Muscle of back (tissue), 13 donors: ENCODE measurements at places on chromosomes 4 and X.

GRCh38 chrX:30690330-30690729, 37.1 kb downstream of the GK start:
- no peak for DNase-seq

DNA sequence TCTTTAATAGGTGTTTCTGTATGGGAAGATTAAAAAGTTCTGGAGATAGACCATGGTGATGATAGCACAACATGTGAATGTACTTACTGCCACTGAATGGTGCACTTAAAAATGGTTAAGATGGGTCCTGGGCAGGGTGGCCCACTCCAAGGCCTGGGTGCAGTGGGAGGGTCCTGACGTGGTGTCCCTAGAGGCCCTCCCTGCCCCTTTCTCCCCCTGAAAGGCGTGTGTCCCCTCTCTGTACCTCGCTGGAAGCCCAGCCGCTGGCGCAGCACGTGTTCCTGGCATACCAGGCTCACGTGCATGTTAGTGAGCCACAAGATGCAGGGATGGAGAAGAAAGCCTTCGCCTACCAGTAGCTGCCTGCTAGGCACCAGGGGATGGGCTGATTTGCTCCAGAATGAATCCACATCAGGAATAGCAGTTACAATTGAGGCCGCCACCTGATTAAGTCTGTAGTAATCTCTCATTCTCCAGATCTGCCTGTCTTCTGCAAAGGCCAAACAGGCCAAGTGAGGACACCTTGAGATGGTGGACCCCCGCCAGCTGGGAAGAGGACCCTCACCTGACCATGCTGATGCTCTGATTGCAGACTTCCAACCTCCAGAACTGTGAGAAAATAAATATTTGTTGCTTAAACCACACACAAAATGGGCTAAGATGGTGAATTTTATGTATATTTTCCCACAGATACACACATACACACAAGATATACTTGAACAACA, 67.5 kb downstream of the COQ2 start:
- no peak for DNase-seq

DNA sequence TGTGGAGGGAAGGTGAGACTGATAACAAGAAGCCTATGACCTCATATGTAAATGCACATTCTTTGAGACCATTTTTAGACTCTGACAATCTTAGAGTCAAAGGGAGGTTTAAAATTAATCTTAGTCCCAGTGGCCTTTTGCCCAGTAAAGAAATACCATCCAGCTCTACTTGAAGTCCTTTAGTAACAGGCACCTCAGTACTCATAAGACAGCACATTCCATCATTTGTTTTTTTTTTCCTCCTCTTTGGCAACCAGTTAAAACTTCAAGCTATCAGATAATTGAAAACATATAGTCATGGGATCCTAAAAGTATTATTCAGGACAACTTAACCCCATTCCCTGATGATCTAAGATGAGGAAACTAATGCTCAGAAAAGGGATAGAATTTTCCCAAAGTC, 4.6 kb downstream of the EDA2R start:
- DNase-seq, result peak; percentile 6

- no peak for DNase-seq
Observed at GRCh38 chrX:139776599-139776998, 68.6 kb upstream of the MCF2 start.

DNA sequence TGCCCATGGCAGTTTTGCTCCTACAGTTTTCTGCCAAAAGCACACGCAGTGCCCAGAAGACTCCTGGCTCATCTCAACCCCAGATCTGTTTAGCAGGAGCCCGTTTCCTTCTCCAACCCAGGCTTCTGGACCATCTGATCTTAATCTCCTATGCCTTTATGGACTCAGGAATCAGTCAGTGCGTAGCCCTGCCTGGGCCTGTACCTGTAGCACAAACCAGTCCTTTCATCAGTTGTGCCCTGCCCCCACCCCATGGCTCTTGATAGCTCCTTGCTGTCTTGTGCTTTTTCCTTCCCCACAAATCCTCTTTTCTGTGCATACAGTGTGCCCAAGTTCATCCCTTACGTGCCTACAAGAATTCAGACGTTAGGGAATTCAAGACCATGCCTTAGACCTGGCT, 1.5 kb downstream of the ZNF718 start:
- peak; percentile 2 for DNase-seq

DNA sequence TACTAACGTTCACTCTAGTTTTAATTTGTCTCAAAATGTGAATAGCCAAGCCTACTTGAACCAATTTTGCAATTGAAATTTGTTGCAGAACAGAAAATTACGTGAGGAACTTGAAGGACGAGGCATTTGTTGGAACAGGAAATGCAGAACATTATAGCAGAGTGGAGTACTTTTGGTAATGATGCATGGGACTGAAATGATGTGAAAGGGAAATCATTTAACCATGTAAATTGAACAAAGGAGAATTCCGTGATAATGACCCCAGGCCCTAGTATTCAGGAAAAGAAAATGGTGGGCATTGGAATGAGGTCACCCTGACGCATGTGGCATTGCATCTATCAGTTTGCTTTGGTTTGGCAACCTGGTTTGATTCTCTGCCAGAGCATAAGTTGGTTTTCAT, 44.9 kb upstream of the BEND4 start:
- no peak for DNase-seq

- no peak for DNase-seq
Observed at GRCh38 chr4:14178421-14178820, 550.9 kb upstream of the BOD1L1 start.

DNA sequence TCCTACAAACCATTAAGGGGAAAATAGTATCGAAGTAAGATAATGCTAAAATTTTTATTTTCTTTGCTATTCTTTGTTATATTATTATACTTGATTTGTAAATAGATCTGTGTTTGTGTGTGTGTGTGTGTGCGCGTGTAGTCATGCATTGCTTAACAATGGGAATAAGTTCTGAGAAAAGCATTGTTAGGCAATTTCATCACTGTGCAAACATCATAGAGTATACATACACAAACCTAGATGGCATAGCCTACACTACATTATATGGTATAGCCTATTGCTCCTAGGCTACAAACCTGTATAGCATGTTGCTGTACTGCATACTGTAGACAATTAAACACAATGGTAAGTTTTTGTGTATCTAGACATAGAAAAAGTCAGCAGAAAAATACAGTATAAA, 17.1 kb downstream of the MTTP start:
- DNase-seq, result no peak

DNA sequence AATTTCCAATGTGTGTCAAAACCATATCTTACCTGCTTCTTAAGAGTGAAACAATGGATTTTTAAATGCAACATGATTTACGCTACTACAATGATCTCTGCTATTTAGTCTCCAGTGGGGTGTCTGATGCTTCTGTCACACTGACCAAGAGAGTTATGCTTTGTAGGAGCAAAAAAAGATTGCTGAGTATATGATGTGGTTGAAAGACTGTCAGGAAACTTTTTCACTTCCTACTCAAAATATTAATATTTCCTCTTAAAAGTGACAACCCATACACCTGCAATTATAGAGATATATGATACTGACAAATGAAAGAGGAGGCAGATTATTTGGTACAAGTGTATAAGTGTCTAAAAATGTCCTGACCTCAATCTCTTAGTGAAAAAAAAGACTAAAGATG, 105.2 kb upstream of the BMP3 start:
- no peak for DNase-seq

DNA sequence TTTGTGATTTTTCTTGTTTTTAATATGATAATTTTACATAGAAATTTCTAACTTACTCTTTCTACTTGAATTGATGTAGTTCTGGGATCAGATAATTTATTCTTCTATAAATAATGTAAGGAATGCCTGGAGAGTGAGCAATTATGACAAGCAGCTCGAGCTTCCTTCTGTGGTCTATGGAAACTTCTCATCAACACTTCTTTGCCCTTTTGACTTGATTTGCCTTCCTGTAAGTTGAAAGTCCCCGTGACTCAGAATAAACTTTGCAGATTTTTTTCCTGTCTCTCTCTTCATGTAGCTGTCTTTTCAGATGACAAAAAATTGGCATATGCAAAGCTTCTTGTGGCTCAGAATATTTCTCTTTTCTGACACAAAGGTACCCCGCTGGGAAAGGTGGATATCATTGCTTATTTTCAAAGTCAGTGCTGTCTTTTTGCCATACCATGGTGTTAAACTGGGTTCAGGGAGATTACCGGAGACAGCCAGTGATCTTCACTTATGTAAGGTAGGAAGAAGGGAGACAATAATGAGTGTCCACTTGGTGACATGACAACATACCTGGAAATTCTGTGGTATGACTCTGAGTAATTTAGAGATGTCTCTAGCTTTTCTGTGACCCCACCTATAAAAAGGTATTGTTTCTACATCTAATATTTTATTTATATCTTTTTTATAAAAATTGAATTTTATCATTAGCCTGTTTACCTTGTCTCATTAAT, 278.6 kb upstream of the GNPDA2 start:
- DNase-seq, result no peak

GRCh38 chr4:142202404-142203332, 566.3 kb downstream of the IL15 start:
- no peak for DNase-seq

- DNase-seq, result no peak
Observed at GRCh38 chrX:46380148-46380752, 165.0 kb downstream of the ZNF674 start.

DNA sequence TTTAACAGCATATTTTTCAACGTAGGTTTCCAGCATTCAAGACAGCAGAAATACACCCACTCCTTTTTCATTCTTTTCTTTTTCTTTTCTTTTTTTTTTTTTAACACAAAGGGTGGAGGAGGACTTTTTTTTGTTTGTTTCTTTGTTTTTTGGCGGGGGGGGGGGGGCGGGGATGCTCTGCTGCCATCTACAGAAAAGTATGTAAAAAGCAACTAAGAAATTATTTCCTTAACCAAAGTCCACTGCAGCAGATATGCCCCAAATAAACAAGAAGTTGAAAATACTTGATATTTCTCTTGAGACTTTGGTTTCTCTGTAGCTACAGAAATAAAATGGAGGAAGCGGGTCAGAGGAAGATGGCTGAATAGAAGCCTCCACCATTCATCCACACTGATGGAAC, 63.2 kb upstream of the PBDC1 start:
- DNase-seq, result no peak

DNA sequence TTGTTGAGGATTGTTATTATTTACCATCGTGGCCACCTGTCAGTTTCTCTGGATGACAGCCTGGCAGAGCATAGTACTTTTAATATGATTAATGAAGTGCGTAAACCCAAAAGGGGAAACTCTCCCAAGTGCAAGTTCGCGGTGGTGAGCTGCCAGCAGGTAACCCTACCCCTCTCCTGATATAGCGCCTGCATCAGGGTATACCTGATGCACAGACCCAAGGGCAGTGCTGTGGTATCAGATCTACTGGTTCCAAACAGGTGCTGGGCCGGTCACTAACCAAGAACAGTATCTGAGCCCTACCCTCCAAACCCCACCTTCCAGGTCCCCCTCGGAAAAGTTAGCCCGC, 1.6 kb downstream of the RNF150 start:
- no peak for DNase-seq

DNA sequence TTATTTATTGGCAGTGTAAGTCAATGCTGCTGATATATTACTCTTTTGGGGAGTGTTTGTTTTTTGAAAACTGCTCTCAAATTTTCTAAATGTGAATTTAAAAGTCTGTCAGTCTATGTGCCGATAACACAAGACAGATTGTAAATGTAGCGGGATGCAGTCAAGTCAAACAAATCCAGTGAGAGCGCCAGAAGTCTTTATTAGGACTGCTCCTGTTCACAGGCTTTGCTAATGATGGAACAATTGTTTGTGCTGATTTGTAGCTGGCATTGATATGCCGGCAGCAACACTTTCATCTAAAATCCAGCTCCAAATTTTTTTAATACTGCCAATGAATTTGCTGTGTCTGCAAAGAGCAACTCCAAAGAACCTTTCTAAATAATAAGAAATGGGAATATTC, 78.7 kb upstream of the TET2 start:
- DNase-seq, result no peak

DNA sequence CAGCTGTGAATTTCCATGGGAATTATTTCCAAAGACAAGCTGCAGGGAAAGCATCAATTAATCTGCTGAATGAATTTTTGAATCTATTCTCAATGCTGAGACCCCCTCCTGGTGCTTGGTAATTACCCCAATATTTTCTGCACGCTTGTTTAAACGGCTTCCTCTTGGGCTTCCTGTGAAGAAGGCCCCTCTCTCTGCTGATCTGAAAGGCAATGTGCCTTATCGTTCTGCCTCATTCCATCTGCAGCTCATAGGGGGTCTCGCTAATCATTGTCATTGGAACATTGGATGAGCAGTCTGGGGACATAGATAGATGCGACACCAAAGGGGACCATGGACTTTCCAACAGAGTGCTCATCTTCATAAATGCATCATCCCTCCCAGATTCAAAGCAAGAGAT, 851.6 kb downstream of the PDHA2 start:
- DNase-seq, result no peak

- DNase-seq, result peak; percentile 75
Observed at GRCh38 chrX:13110433-13111324, 66.3 kb upstream of the FAM9C start.

DNA sequence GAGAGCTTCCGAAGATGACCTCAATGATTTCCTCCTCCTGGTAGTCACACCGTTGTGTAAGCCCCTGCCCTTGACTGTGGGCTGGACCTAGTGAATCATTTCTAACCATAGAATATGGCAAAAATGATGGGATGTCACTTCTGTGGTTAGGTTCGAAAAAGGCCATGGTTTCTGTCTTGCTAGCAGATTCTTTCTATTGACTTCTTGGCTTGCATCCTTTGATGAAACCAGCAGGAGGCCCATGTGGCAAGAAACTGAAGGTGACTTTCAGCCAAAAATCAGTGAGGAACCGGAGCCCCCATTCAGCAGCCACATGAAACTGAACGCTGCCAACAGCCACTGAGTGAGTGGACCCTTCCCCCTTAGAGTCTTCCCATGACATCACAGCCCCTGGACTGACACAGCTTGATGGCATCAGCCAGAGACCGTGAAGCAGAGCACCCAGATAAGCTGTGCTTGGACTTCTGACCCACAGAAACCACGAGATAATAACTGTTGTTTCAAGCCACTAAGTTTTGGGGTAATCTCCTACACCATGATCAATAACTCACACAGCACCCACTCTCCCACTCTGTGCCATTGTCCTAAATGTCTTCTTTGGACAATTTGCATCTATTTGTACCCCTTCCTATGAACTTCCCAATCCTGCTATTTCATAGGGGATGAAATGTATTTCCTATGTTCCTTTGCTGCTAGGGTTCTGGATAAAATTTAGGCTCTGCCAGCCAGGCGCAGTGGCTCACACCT, 148.0 kb upstream of the STX18 start:
- no peak for DNase-seq

DNA sequence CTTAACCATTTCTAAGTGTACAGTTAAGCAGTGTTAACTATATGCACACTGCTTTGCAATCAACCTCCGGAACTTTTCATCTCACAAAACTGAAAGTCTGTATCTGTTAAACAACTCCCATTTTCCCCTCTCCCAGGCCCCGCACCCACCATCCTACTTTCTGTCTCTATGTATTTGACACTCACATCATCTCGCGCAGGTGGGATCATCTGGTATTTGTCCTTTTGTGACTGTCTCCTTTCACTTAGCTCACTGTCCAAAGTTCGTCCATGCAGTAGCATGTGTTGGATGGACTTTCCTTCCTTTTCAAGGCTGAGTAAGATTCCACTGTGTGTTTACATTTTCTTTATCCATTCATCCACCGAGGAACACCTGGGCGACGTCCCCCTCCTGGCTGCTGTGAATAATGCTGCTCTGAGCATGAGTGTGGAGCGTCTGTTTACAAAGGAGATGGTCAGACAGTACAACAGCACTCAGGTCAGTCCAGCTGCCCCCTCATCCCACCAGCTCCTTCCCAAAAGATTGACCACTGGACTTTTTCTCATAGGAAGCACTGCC, 39.8 kb downstream of the DCTD start:
- DNase-seq, result no peak

- no peak for DNase-seq
Observed at GRCh38 chr4:72136429-72136828, 104.6 kb downstream of the NPFFR2 start.
